ENCODE measurements at places on chromosomes 2 and 18.

- no peak for DNase-seq
Measured at GRCh38 chr18:55337908-55338521, 250.0 kb downstream of the TCF4 start.

DNA sequence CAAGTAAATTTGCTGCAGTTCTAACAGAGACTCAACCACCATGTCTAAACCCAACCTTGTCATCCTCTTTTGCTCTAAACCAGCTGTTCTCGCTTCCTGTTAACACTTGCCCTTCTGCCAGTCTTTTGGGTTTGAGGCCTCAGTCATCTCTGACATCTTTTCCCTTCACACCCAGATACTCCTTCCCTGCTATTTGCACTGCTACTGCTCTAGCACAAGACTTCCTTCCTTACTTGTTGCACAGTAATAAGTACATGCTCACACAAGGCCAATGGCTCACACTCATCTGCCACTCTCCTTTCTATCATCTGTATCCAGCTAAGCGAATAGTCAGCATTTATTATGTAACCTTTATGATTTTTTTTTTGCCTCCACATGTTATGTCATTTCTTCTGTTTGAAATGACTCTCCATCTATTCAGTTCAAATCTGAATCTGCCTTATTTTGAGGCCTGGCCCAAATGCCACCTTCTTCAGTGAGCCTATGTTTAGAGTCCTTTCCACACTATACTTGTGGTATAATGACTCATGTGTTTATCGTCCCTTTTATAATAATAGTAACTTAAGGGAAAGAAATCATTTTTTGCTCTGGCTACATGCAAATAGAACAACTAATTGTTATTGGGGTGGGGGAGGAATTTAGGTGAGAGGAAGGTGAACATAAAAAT, 22.5 kb upstream of the CDKL4 start:
- no peak for DNase-seq

DNA sequence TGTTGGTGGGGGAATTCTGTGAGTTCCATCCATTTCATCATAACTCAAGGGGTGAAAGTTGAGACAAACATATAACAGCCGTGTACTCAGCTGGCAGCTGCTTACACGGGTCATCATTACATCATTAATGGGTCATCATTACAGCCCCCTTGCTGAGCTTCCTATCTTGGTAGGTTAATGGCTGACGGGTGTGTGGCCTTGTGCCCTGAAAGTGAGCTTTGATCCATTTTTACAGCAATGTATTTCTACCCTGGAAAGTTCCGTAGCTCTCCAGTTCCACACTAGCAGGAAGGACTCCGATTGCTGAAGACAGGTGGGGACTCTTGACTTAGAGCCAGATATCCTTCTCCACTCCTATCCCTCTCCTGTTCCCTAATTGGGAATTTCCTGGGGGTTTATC, 105.2 kb upstream of the DLX2 start:
- no peak for DNase-seq

DNA sequence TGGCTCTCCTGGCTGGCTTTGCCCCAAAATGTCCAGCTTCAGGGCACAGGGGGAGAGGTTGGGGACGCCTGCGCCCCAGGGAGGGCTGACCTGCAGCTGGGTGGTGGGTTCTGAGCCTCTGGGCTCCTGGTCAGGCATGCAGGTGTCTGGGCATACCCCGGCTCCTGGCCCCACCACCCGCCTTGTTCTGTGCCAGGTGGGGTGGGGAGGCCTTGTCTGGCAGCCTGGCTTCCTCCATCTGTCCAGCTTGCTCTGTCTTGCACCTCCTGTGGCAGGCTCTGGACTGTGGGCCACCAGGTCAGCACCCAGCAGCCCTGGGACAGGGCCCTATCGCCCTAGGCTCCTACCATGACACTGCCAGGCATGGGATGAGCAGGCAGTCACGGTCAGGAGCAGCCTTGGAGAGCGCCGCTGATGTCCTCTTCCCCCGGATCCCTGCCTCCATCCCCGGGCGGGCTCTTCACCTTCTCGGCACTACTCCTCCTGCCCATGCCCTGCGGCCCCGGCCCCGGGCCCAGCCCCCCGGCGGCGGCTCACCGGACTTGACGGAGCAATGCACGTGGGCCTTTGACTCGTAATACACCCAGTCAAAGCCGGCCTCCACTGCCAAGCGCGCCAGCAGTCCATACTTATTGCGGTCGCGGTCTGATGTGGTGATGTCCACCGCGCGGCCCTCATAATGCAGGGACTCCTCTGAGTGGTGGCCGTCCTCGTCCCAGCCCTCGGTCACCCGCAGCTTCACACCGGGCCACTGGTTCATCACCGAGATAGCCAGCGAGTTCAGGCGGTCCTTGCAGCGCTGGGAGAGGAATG, 3.6 kb downstream of the IHH start:
- DNase-seq: no peak
